EH (cell line): ENCODE measurements at places on chromosomes 5 and 9.

DNA sequence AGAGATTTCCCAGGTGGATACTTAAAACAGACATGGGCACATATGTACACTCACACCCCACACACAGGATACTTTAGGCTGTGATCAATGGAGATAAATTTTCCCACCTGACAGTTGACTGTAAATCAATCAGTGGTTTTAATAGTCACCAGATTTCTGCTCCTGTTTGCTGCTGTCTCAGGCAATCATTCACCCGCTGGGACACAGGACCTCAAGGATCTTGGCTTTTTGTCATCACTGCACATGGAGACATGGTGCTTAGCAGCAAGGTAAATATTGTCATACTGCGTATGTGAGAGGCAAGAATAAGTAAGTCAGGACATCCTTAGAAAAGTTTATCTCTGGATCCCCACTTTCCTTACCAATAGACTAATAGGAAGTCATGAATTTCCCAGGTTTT is 60.8 kb upstream of the KLF9 start:
- no peak for DNase-seq

DNA sequence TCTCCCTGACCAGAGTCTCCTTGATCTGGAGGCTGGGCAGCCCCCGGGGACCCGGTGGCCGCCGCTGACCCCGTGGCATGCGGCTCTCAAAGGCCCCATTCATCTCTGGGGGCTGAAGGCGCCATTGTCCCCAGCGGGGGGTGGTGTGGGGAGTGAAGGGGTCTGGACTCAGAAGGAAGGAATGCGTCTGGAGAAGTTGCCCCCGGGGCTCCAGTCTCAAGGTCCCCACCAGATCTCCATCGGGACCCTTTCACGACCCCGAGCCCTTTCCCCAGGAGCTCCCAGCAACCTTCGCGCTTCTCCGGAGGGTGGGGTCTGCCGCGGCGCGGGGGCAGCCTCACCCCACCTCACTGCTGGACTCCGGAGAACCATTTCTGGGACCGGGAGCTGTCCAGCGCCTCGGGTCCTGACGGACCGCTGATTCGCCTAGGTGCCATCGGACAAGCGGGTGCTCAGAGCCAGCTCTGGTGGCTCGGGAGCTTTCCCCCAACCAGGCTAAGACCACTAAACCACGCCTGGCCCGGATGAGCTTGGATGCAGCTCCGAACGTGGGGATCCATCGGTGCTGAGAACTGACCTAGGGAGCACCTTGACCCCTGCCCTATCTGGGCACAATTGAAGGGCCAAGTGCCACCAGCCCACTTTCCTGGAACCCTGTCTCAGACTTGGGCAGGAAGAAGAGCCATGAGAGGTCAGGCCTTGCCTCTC is 5.1 kb upstream of the PCDH1 start:
- DNase-seq = peak; percentile 48

DNA sequence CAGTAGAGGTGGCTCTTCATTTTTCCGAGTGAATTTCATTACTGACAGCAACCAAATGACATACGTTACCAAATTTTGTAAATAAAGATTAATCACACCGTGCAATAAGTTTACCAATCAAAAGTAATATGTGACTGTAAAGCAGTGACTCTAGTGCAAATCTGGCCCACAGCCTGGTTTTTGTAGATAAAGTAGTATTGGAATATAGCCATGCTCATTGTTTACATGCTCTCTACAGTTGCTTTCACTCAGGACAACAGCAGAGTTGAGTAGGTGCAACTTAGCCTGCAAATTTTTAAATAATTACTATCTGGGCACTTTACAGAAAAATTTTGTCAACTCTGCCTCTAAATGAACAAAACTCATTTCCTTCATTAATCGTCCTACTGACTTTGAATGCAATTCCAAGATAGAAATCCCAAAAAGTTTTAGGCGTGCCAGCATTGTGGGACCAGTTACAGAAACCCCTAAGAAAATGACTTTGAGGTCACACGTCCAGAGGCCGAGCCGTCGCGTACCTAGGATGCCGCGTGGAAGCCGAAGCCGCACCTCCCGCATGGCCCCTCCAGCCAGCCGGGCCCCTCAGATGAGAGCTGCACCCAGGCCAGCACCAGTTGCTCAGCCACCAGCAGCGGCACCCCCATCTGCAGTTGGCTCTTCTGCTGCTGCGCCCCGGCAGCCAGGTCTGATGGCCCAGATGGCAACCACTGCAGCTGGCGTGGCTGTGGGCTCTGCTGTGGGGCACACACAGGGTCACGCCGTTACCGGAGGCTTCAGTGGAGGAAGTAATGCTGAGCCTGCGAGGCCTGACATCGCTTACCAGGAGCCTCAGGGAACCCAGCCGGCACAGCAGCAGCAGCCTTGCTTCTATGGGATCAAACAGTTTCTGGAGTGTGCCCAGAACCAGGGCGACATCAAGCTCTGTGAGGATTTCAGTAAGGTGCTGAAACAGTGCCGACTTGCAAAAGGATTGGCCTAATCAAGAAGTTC is 180.7 kb upstream of the TLE4 start:
- no peak for DNase-seq

DNA sequence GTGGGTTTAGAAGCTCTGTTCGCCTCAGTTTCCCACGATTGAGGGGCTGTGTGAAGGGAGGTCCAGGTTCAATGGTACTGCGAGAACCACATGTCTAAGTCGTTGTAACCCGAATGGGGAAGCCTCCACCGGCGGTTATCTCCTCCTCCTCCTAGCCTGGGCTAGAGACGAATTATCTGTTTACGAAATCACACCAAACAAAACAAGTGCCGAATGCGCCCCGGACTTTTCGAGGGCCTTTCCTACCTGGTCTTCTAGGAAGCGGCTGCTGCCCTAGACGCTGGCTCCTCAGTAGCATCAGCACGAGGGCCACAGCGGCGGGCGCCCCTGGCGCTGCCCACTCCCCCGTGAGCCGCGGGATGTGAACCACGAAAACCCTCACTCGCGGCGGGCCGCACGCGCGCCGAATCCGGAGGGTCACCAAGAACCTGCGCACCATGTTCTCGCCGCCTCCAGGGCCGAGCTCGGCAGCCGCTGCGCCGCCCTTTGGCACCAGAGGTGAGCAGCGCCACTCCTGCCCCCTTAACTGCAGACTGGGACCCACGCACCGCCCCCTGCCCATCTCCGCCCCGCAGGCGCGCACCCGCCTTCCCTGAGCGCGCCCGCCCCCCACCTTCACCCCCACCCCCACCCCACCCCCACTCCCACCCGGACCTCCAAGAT is at the start of gene CDKN2A:
Gene CDKN2A, minus strand, starts transcription at position 500 of the 663 bp plus-strand sequence.
- DNase-seq = peak; percentile 48

- peak; percentile 61 for DNase-seq
These were observed 78.8 kb downstream of the ADAMTS2 start for GRCh38 chr5:179266291-179267070.

DNA sequence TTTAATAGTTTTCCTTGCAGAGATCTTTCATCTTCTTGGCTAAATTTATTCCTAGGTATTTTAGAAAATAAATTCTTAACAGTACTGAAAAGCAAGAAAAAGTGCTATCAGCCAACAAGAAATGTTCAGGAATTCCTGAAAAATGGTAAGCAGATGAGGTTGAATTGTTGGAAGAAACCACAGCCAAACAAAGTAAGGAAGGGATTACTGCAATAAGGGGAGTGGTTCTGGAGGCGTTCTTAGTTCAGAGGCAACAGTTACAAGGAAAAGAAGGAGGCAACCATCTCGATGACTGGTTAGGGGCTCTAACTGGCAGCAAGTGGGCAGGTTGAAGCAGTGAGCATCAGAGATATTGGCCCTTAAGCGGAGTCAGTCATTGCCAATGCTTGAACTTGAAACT is 12.8 kb upstream of the OR13J1 start:
- peak; percentile 16 for DNase-seq

DNA sequence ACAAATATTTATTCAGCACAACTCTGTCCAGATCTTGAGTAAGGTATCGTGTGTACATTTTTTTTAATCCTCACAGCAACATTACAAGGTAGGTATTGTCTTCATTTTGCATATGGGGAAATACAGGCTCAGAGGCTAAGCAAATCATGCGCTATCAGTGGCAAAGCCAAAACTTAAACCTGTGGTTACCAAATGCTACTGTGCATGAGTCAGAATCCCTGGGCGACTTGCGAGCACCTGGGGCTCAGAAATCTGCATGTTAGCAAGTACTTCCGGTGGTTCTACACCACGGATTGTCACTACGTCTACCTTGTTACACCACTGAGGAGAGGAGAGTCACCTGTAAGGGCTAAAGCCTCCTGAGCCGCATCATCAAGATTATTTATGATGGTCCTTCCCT is 21.3 kb downstream of the C5orf58 start:
- DNase-seq = no peak

- DNase-seq = no peak
These were observed 39.7 kb downstream of the SLC6A7 start for GRCh38 chr5:150229571-150229970.

DNA sequence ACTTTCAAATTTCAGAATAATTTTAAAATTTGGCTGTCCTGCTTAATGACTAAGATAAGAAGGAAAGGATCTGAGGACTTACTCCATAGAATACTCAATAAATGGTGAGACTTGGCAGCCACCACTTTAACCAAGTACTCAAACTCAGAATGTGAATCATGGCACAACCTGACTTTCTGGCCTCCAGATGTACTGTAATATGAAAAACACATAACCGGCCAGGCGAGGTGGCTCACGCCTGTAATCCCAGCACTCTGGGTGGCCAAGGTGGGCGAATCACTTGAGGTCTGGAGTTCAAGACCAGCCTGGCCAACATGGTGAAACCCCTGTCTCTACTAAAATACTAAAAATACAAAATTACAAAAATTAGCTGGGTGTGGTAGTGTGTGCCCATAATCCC is 10.0 kb upstream of the MARCHF6 start:
- peak; percentile 20 for DNase-seq

GRCh38 chr9:129596541-129597331 is 24.2 kb downstream of the C9orf50 start:
- DNase-seq = peak; percentile 89
